ENCODE measurements at places on chromosomes 16 and 17.
A peak's percentile ranks its signal among the peaks of the same experiment; 100 is the strongest.

DNA sequence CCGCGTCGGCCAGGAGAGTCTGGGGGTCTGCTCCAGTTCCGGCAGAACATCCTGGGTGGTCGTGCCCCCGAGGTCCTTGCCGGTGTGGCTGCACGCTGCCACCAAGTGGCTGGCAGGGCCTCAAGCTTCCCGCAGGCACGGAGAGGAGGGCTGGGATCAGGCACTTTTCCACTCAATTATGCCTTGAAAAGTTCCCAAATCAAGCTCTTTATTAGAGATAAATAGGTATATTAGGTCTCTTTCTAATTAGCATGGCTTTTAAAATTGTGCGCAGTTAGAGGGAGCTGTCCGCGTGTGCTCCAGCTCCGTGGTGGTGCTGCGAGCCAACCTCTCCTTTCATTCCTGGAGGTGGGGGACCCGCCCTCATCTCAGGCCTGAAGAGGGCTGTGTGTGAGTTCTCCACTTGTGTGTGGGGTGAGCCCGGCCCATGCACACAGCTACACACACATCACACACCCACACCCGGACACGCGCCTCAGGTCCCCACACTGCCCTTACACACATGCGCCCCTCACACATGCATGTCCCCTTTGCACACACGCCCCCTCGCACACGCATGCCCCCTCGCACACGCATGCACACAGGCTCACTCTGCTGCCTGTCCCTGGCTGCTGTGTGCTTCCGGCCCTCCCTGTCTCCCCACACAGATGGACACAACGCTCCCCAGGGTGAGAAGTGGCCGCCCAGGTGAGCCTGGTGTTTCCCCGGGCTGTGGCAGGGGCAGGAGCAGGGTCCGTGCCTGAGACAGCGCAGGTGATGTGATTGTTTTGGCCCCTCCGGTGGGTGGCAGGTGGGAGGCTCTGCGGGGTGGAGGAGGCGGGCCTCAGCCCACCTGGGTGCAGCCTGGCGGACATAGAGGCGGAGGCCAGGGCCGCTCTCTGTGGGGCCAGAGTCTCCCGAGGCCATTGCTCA is 28.8 kb downstream of the CACNA1H start:
- DNase-seq = no peak

- no peak for DNase-seq
Observed at GRCh38 chr17:8844229-8845218, 22.9 kb downstream of the PIK3R6 start.

GRCh38 chr16:56977823-56978430 is 11.4 kb upstream of the NLRC5 start:
- no peak for DNase-seq

DNA sequence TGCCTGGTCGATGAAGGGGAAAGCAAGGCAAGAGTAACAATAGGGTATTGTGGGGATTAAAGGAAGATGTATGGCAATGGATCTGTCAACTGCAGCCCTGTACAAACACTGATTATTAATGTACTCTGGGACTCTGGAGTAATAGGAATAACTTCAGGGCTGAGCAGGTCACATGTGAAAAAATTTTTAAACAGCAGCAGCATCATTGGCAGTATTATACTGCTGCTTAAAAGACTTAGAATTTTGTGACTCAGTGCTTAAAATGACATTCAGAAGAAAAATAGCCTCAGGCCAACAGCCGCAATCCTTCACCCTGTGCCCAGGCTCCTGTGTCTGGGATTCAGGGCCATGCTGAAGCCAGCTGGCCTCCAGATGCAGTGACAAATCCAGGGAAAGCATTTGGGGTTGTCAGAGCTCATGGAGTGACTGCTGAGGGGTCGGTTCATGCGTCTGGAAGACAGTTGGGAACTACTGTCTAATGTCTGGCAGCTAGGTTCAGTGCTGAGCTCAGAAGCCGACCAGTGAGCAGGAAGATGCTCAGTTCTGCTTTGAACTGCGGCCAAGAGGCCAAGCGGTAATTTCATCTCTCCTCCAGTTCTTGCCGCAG is 22.2 kb downstream of the TEX2 start:
- peak; percentile 79 for DNase-seq

Data from right cardiac atrium (tissue), 5 donors.